ENCODE measurements at places on chromosomes 3 and 15. TPM values are rescaled to one million over a fixed set of nuclear protein-coding genes. Genes with fewer than 3 reads are reported as not detected.

- DNase-seq: peak; percentile 39
Measured at GRCh38 chr3:178260887-178261565, 275.2 kb upstream of the KCNMB2 start.

Gene ADAMTSL3
- total RNA-seq: 16.9 TPM

DNA sequence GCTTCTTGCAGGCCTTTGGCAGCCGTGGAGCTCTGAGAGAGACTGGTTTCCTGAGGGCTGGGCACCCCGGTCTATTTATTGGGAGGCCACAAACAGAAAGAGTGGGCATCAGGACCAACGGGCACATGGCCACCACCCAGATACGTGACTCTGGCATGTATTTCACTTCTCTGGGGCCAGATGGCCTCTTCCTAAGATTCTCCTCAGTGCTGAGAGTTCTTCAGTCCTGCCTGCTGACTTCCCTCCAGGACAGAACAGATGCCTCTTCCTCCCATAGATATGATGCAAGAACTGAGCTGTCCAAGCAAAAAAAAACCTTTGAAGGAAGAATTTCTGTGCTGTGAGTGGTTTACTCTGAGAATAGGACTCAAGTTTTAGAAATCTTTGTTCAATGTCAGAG is 107.7 kb downstream of the IGF2BP2 start:
- DNase-seq: peak; percentile 31

GRCh38 chr15:62934236-62934971 is 108.1 kb upstream of the TPM1 start:
- no peak for DNase-seq

- no peak for DNase-seq
Measured at GRCh38 chr15:50066202-50066601, 52.8 kb downstream of the ATP8B4 start.

Gene EPHA3
- 11.0 TPM for total RNA-seq

- no peak for DNase-seq
Measured at GRCh38 chr3:184015381-184016019, 2.2 kb downstream of the ABCC5 start.

Gene CP
- 1.1 TPM for total RNA-seq

DNA sequence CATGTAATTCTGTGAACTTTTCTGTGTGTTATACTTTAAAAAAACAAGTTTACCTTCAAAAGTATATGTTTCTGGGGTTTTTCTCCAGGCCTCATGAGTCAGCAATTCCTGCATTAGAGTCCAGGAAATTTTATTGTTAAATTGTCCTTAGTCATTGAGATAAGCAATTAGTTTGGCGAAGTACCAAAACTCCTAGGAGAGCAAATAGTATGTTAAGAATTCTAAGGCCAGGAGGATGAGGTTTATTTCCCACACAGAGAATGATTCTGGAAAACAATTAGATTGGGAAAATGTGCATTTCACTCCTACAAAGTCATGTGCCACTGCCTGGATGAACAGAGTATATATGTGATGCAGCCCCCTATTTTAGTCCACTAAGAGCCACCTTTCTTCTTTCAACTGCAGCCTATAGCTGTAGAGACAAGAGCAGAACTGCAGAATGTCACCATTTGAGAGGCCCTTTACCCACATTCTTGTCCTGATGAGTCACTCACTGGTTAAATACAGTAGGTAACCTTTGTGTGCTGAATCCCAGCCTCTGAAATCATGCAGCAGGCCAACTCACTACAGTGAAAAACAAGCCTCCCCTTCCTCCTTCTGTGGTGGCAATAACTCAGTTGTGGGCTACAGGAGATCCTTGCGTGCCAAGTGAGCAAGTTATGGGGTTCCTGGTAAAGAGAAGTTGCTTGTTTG is 452.8 kb upstream of the THBS1 start:
- no peak for DNase-seq

Gene B3GALNT1
- 19.2 TPM for total RNA-seq

Gene CCDC39
- total RNA-seq: not detected

Gene NOX5
- total RNA-seq: 0.39 TPM

Gene THRB
- total RNA-seq: 18.1 TPM

Gene HESX1
- total RNA-seq: 0.89 TPM

- no peak for DNase-seq
Measured at GRCh38 chr3:155560594-155560993, 184.3 kb downstream of the PLCH1 start.

Gene HCN4
- total RNA-seq: 0.10 TPM

DNA sequence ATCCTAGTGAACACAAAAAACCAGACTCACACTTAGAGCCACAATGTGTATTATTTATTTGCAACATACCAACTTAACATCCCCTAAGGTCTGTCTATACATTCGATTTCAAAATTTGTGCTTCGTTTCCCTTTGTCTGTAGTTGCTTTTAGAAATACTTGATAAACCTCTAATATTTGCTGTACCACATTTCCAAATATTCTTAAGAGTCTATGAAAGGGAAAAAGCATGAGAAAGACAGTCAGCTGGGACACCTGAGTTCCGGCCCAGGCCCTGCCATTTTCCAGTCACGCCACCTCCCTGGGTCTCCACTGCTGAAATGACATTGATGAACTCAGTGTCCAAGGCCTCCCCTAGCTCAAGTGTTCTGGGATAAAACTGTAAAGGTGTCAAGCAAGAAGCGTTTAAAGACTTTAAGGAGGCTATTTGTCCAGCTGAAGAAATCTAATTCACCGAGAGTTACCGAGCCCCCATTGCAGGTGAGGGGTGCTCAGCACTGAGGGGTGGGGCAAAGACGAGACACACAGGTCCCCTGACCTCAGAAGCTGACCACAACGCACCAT is 26.6 kb downstream of the LRRC2 start:
- no peak for DNase-seq

- DNase-seq: no peak
Measured at GRCh38 chr3:66220066-66220465, 735 bp upstream of the SLC25A26 start.

DNA sequence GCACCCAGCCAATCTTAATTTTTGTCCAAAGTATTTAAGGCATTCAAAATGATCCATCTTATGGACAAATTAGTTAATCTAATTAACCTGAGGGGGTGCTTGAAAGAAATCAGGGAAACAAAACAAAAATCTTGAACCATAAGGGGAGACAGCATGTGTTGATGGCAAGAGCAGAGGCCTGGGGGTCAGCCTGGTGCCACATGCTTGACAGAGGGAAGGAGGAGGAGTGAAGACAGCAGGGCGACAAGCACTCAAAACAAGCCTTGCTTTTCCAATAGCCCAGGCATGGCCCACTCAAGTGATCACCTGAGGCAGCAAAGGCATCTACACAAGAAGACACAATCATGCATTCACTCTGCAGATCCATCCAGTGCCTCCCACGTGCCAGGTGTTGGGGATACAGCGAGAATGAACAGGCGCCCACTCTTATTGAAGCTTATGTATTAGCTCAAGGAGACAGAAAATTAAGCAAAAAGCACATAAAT is 25.0 kb upstream of the MGLL start:
- no peak for DNase-seq

Gene KLHL6
- total RNA-seq: 3.1 TPM

Gene SMAD6
- total RNA-seq: 16.2 TPM

Data from skin of body (tissue), 3 donors.